ENCODE measurements at places on chromosomes 3 and 15.

GRCh38 chr15:83320844-83321243, 36.4 kb upstream of the BNC1 start:
- DNase-seq, result no peak

- no peak for DNase-seq
Observed at GRCh38 chr15:55379095-55379494, 29.1 kb downstream of the CCPG1 start.

DNA sequence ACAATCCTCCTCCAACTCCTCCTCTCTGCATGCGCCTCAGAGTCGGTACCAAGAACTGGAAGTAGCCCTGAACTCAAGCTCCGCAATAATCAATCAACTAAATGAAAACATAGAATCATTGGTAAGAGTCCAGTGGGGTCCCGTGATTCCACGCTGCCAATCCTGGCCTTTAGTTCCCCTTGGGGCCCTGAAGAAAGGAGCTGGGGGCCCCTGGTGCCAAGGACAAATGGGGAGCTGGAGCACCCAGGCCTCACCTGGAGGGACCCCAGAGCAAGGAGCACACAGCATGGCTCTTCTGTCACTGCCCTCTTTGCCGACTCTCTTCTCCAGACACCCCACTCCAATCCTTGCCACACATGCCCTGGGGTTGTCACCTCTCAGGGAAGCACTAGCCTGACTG, 80.3 kb downstream of the ADAMTS7 start:
- no peak for DNase-seq

DNA sequence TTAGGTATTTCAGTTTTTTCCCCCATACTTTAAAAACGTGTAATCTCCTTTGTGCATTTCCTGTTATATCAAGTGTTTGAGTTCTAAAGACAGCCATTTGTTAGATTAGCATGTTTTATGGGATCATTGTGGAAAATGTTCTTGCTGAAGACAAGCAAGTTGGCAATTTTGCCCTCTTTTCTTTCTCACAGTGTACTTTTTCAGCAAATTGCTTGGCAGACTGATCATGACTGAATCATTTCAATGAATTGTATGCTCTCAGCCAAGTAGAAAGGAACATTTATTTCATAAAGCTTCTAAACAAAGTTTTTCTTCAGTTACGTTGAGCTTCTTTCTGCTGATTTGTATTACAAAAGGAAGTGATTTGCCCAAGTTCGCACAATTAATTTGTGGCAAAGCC, 51.6 kb downstream of the ATG7 start:
- no peak for DNase-seq

- DNase-seq, result peak; percentile 29
Observed at GRCh38 chr3:16496408-16497222, 16.9 kb downstream of the RFTN1 start.

- no peak for DNase-seq
Observed at GRCh38 chr3:50605901-50606326, 5.7 kb downstream of the CISH start.

- DNase-seq, result no peak
Observed at GRCh38 chr3:12522721-12523120, 22.6 kb downstream of the MKRN2OS start.

DNA sequence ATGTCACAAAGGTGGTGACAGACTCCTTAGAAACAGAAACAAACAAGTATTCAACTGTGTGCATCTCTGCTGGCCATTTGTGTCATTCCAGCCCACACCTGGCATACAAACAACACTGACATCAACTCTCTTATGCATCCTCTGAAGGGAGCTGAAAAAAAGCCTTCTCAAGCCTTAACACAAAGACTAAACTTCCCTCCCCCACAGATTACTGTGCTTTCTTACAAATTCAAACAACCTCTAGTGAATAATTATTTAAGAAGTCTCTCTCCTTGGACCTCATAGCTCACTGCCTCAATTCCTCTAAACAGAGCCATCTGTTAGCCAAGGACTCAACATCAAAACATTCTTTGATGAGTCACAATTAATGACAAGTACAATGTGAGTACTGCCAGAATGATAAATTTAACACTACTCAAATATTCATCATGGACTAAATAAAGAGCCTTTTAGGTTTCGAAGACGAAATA, 132.1 kb downstream of the WDR76 start:
- no peak for DNase-seq

Measured in CD4-positive, alpha-beta T cell treated with Interleukin-17A for 4 hours (primary cell).